ENCODE measurements at places on chromosomes 1 and 21. TPM values are rescaled to one million over a fixed set of nuclear protein-coding genes. Genes with fewer than 3 reads are reported as not detected.

SH2D1B gene
- not detected for polyA plus RNA-seq

FHAD1 gene
- polyA plus RNA-seq = 6.3 TPM

ACBD3 gene
- 44.0 TPM for polyA plus RNA-seq

PGBD5 gene
- polyA plus RNA-seq = 21.3 TPM

All from spinal cord (tissue), 10 donors.